Activated CD4-positive, alpha-beta T cell treated with anti-CD3 and anti-CD28 coated beads for 4 hours (primary cell): ENCODE measurements at places on chromosomes 1 and 21.

- no peak for DNase-seq
Measured at GRCh38 chr1:235122348-235122747, 6.3 kb downstream of the TOMM20 start.

DNA sequence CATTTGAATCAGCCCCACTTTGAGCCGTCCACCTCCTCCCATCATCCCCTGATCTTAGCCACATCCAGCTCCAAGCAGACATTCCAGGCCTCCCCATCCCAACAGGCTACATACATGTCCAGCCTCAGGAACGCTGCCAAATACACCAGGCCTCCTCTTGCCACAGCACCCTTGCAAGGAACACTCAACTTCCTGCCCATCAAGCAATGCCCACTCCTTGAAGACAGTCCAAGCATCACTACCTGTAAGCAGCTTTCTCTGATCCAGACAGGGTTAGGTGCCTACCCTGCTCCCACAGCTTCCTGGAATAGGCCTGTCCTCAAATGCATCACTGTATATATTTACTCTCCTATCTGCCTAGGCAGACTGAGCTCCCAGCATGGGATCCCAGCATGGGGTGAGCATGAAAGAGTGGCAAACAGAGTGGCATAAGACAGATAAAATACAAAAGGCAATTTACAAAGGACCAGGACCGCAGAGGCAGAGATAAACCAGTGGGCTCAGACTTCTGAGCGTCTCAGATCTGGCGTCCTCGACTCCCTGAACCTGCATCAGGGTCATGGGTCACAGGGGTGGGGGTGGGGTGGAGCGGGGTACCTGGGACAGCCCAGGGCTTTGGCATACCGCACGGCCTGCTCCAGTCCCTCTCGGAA is 816 bp downstream of the HYI start:
- DNase-seq: no peak

DNA sequence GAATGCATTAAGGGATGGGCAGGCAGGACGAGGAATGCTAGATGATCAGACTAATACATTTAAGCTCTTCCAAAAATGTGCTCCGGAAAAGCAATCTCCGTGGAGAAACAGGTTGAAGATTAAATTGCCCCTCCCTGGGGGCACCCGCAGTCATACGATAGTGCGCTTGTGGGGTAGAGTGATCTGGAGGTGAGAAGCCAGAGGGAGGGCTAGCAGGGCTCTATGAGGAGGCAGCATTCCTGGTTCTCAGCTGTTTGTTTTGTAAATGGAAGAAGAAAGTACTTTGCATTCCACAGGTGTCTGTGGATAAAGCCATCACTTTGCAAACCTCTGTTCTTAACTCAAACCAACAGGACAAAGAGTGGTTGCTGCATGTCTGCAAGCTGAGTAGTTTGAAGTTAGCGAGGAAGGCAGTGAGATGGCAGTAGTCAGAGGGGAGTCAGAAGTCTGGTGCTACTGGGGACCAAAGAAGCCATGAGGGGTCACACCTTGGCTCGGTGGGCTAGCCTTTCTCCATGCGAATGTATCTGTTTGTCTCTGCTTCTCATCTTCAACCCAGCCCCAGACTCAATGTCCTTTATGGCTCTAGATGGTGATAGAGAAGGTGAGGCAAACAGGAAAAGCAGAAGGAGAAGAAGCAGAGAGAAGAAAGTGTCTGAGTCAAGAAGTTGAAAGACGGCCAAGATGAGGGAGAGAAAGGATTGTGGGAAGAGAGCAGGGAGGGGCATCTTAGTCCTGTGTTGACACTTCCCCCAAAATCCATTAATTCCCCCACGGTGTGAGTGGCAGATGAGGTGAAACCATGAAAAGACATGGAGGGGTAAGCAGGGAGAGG is 65.2 kb upstream of the GJA8 start:
- no peak for DNase-seq

DNA sequence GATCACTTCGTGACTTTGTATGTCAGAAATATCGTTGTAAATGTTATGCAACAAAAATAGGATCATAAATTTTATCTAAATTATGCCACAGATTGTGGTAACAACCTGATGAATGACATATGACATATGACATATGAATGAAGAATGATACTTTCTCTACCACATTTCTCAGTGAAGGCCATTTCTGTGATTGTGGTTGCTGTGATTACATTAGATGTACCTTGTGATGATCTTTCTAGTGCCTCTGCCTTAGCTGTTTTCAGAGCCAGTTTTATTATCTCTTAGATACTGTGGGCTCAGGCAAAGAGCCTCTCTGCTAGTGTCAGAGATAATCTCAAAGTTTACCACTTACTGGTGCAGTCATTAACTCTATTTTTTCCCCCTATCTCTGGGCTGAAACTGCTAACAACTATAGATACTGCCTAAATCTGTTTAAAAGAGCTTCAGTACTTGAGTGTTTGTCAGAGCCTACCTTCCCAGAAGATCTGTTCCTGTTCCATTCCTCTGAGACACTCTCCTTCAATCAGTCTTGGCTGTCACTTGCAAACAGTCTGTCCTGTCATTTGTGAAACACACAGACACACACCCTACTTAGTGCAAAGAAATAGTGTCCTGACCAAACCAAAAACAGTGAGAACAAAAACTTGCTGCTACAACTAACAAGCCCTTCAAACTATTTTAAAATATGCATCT is 55.5 kb downstream of the HMCN1 start:
- DNase-seq: no peak

DNA sequence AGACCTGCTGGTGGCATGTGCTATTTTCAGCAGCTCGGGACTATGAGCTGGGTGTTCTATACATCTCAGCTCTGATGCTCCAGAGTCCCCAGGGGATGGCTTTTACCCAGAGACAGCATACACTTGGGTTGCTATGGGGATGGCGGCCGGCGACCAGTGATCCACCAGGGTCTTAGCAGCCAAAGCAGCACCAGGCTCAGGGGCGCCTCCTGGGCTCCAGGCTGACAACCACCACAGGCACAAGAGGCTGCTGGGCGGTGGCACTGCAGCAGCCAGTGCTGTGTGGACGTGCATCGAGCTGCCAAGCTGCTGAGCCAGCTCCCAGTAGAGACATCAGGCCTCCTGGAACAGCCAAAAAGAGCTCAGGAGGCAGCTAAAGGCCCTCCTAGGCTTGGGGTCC is 37.6 kb upstream of the CLSTN1 start:
- no peak for DNase-seq
